Activated CD4-positive, alpha-beta T cell treated with anti-CD3 and anti-CD28 coated beads, Interleukin-2, amount 10 ng/mL, durations not matched to agents 24 days and 14 days (primary cell): ENCODE measurements at places on chromosomes 12 and 14. TPM values are rescaled to one million over a fixed set of nuclear protein-coding genes. Genes with fewer than 3 reads are reported as not detected.

Gene SOAT2
- not detected in 2 replicates for total RNA-seq

Gene UBR7
- 32.5 and 35.3 TPM in 2 replicates for total RNA-seq

Gene OTOGL
- not detected in 2 replicates for total RNA-seq

Gene NRIP2
- total RNA-seq: not detected in 2 replicates

Gene SIX4
- 0.23 and 0.52 TPM in 2 replicates for total RNA-seq

Gene C12orf50
- total RNA-seq: not detected in 2 replicates

Gene DAO
- total RNA-seq: not detected in 2 replicates

Gene HOXC6
- total RNA-seq: not detected in 2 replicates

Gene FAIM2
- total RNA-seq: 0.30 and 0.54 TPM in 2 replicates

Gene IRAK3
- 1.3 and 1.8 TPM in 2 replicates for total RNA-seq

- no peak for DNase-seq
Measured at GRCh38 chr12:12156116-12156515, 85.4 kb downstream of the BCL2L14 start.

- DNase-seq: peak; percentile 72
Measured at GRCh38 chr14:106210650-106211049, 684.3 kb downstream of the TMEM121 start.

- DNase-seq: no peak
Measured at GRCh38 chr12:95073698-95074520, 491 bp upstream of the NR2C1 start.

DNA sequence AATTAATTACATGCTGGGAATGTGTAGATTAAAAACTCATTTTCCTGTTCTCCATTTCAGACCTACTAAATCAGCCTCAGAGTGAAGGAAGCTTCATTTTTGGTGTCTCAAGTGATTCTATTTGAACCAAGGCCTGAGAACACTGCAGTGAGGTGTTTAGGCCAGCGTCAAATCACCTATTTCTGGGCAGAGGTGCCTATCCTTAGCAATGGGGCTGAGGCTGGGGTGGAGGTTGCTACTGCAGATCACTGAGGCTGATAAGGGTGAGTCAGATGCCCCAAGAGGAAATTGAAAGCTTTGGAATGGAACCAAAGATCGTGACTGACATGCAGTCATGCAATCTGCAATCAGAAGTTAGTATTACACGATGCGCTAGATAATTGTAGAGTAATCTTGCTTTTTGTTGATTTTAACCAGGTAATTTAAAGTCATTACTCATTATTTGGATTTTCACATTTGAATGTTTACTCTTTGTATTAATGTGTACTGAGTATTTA, 4.4 kb downstream of the TXNRD1 start:
- peak; percentile 88 for DNase-seq

- no peak for DNase-seq
Measured at GRCh38 chr12:87054226-87054625, 798.0 kb upstream of the MGAT4C start.

GRCh38 chr12:107612508-107612907, 73.1 kb upstream of the PWP1 start:
- no peak for DNase-seq

DNA sequence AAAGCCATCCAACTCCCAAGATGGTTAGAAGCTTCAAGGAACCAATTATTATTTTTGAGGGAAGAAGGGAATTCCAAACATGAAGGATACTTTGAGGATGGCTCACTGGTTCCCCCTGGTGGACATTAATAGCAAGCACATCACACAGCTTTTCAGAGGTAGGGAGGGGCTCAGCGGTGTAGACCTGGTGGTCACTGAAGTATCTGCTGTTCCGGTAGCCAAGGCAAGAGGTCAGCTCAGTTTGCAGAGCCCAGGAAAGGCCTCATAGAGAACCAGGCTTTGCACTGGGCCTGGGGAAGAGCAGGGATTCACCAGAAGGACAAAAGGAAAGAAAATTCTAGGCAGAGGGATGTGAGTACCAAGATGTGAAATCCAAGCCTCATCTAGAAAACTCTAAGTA, 118.7 kb downstream of the KSR2 start:
- DNase-seq: peak; percentile 58

DNA sequence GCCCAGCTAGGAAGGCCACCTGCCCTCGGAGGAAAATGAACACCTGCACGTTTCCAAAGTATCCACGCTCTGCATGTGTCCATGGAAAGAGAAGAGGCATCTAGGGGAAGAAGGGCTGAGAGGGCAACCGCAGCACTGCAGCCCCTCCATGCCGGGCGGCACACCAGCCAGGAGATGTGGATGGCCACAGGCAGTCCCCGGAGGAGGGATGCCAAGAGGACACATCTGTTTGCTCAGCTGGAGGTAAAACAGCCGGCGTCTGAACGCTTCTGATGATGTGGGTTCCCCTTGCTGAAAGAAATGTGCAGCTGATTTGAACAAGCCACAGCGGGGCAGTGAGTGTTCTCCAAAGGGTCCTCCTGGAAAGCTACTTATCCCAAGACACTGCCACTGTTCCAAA, 34.0 kb downstream of the CHGA start:
- no peak for DNase-seq

GRCh38 chr12:131597333-131597732, 113.6 kb upstream of the SFSWAP start:
- no peak for DNase-seq
